ENCODE measurements at places on chromosomes 3 and 15. TPM values are rescaled to one million over a fixed set of nuclear protein-coding genes. Genes with fewer than 3 reads are reported as not detected.

- H3K4me1 ChIP-seq: peaks cover 3% of the 10 kb centered on the region
- DNase-seq: no peak
- H3K36me3 ChIP-seq: no peaks in the 10 kb centered on the region
Observed at GRCh38 chr3:8183627-8184026, 318.0 kb upstream of the LMCD1 start.

DNA sequence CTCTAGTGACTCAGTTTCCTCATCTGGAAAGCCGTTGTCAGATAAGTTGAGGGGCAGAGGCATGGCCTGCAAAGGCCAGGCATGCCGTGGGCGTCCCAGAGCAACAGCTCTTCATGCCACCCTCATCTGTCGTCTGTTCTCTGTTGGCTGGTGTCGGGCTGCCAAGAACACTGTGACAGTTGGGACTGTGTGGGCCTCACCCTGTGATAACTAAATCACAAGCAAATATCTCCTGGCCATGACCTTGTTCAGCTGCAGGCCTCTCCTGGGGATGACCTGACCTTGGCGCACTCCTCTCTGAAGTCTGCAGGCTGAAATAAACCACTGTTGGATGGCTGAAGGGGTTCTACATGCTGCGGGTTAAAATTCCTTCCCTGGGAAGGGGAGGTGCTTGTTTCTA, 145.9 kb downstream of the SHQ1 start:
- no peaks in the 10 kb centered on the region for H3K36me3 ChIP-seq
- no peaks in the 10 kb centered on the region for H3K27me3 ChIP-seq
- H3K27ac ChIP-seq: no peak overlapping the region
- DNase-seq: no peak

DNA sequence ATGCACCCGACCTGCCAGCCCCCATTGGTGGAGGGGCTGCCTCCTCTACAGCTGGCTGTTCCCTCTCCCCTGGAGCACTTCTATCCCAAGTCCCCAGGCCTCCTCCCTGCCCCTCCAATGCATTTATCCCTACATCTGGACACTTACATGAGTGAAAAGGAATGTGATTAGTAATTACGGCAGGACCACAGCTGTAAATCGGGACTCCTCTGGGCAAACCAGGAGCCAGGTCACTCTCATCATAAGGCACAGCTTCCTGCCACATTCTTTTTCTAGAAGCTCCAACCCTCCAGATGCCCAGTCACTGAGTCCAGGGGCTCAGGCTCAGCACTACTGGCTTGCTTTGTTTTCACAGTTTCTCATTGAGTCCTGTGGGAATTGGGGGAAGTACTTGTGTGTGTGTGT, 54.3 kb downstream of the IL20RB start:
- H3K36me3 ChIP-seq: no peaks in the 10 kb centered on the region
- peaks cover 11% of the 10 kb centered on the region for H3K4me1 ChIP-seq
- no peak overlapping the region for H3K27ac ChIP-seq
- H3K4me3 ChIP-seq: no peak overlapping the region
- no peak for DNase-seq

DNA sequence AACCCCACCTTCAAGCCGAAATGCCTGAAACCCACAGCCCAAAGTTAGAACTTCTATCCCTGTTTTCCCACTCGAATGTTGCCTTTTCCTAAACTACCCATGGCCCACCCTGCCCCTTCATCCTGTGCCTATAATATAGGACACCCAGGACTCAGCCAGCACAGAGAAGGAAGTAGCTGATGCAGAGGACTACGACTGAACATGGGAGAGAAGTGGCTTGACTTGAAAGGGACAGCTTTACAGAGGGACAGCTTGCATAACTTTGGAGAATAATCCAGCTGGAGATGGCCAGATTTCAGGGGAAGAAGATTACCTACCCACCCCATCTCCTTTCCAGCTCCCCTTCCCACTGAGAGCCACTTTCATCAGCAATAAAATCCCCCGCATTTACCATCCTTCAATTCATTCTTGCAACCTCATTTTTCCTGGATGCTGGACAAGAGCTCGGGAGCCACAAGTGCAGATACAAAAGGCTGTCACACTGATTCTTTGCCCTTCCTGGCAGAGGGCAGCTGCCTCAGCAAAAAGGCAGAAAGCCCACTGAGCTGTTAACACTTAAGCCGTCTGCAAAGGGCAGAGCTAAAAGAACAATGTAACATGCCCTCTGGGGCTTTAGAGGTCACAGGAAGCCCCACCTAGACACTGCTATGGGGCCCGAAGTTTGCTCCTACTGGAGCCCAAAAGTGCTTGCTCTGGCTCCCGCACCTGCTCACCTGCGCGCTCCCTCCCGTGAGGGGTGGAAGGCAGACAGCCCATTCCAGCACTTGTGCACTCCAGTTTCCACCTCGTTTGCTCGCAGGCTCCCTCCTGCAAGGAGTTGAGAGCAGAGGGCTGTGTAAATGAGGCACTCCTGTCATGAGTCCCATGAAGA, 224.0 kb downstream of the TBC1D5 start:
- peaks cover 4% of the 10 kb centered on the region for H3K36me3 ChIP-seq
- no peak overlapping the region for H3K27ac ChIP-seq
- no peak for DNase-seq
- no peaks in the 10 kb centered on the region for H3K4me1 ChIP-seq

- peak within 1 kb of the TSS; percentile 78 for H3K4me3 ChIP-seq
- peaks cover 61% of the 10 kb centered on the region for H3K4me1 ChIP-seq
- H3K27me3 ChIP-seq: no peaks in the 10 kb centered on the region
- peak; percentile 90 for DNase-seq
Observed at GRCh38 chr3:195907934-195908693, at the start of gene TNK2. Gene TNK2, minus strand, starts transcription at chr3:195908551. Its CDS starts 19,963 bp downstream, at chr3:195888588.

- DNase-seq: peak; percentile 67
- peak within 1 kb of the TSS; percentile 95 for H3K27ac ChIP-seq
- H3K4me3 ChIP-seq: peak within 1 kb of the TSS; percentile 96
Observed at GRCh38 chr15:84748274-84749110, at the start of gene ZNF592. Gene ZNF592, plus strand, starts transcription at chr15:84748592. Its CDS starts 34,084 bp downstream, at chr15:84782676.

- DNase-seq: peak; percentile 36
- H3K36me3 ChIP-seq: no peaks in the 10 kb centered on the region
- no peak overlapping the region for H3K4me3 ChIP-seq
- H3K27ac ChIP-seq: peak overlapping the region; percentile 58
Observed at GRCh38 chr3:141677701-141678100, 60.4 kb upstream of the RNF7 start.

SHF gene
- 0.70 TPM for polyA plus RNA-seq

GRCh38 chr3:66228707-66229106, 7.9 kb downstream of the SLC25A26 start:
- H3K36me3 ChIP-seq: no peaks in the 10 kb centered on the region
- H3K4me3 ChIP-seq: no peak overlapping the region
- H3K27me3 ChIP-seq: no peaks in the 10 kb centered on the region
- DNase-seq: no peak
- H3K4me1 ChIP-seq: peaks cover 7% of the 10 kb centered on the region

DNA sequence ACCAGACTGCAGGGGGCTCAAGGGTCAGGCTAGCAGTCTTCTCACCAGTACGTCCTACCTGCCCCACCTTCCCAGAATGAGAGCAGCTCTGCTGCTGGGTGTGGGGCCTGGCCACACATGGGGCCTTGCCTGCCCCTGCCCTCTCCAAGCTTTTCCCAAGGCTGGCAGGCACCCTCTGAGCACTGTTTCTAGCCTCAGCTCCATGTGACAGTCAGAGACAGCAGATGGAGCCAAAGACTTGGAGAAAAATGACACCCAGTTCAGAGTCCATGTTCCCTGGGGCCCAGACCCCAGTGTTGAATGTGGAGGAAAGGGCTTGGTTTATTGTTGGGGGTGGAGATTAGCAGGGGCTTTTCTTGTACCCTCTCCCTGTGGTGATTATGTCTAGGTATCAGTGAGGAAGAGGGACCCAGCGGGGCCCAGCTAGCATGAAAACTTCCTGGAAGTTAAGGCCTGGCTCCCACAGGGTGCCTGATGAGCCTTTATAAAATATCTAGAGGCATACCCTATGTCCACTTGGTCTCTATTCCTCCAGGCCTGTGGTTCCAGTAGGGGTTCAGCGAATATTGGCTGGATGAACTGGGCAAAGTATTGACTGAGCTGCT, 153.8 kb downstream of the EEFSEC start:
- no peak for DNase-seq
- no peak overlapping the region for H3K4me3 ChIP-seq
- no peak overlapping the region for H3K27ac ChIP-seq
- no peaks in the 10 kb centered on the region for H3K27me3 ChIP-seq
- H3K4me1 ChIP-seq: no peaks in the 10 kb centered on the region

GRCh38 chr3:147008886-147009285, 397.5 kb downstream of the ZIC4 start:
- no peak overlapping the region for H3K27ac ChIP-seq
- no peaks in the 10 kb centered on the region for H3K4me1 ChIP-seq
- H3K36me3 ChIP-seq: no peaks in the 10 kb centered on the region
- DNase-seq: no peak
- H3K4me3 ChIP-seq: no peak overlapping the region

DNA sequence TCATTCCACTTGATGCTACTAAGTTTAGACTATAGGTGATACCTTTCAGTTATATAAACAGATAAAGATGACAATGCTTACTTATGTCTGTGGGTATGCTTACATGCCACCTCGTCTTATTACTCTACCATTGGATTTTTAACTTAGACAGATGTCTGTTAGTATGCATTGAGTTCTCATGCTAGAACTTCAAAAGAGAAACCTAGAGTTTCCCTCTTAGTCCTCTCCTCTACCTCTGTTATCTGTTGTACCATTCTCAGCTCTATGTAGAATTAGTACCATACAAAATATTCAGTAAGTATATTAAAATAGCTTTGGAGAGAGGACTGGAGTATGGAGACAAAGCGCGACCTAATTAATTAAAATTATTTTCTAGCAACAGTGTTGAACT, 111.3 kb downstream of the BBX start:
- no peak for DNase-seq
- H3K4me1 ChIP-seq: peaks cover 31% of the 10 kb centered on the region
- H3K27me3 ChIP-seq: no peaks in the 10 kb centered on the region
- H3K4me3 ChIP-seq: no peak overlapping the region
- no peaks in the 10 kb centered on the region for H3K36me3 ChIP-seq

- DNase-seq: no peak
- H3K4me3 ChIP-seq: no peak overlapping the region
- H3K27me3 ChIP-seq: no peaks in the 10 kb centered on the region
- H3K4me1 ChIP-seq: peaks cover 37% of the 10 kb centered on the region
Observed at GRCh38 chr15:67049351-67050044, 15.9 kb upstream of the SMAD3 start.

- no peak overlapping the region for H3K4me3 ChIP-seq
- peaks cover 11% of the 10 kb centered on the region for H3K36me3 ChIP-seq
- H3K4me1 ChIP-seq: no peaks in the 10 kb centered on the region
- no peak overlapping the region for H3K27ac ChIP-seq
Observed at GRCh38 chr3:66236281-66236680, 15.5 kb downstream of the SLC25A26 start.

- no peaks in the 10 kb centered on the region for H3K27me3 ChIP-seq
- H3K4me1 ChIP-seq: peaks cover 7% of the 10 kb centered on the region
- H3K36me3 ChIP-seq: peaks cover 79% of the 10 kb centered on the region
Observed at GRCh38 chr3:155908086-155908485, 37.6 kb downstream of the GMPS start.

DNA sequence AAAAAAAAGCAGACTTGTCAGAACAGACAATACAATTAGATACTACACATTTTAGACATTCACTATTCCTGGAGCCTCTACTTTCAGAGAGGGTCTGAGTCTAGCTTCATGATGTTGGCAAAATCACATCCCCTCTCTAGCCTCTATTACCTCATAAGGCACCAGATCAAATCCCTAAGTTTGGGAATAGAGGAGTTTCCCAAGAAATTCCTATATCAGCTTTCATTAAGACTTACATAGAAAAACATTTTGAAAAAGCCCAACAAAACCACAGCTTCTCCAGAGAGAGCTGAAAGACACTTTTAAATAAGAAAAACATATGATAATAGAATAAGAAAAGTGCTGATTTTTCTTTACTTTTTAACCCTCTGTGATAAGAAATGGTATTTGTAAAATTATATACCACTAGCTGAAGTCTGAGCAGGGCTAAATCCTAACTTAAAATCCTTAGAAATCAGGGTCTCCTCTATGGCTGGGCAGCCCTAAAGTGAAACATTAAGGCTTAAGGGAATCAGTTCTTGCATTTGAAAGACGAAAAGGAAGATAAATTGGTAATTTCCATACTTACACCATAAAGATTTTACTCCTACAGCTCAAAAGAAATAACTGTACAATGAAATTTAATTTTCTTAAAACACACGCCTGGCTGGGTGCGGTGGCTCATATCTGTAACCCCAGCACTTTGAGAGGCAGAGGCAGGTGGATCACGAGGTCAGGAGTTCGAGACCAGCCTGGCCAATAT, 4.3 kb downstream of the TBC1D2B start:
- no peak overlapping the region for H3K4me3 ChIP-seq
- no peaks in the 10 kb centered on the region for H3K27me3 ChIP-seq
- H3K4me1 ChIP-seq: peaks cover 94% of the 10 kb centered on the region
- H3K36me3 ChIP-seq: no peaks in the 10 kb centered on the region
- H3K27ac ChIP-seq: peak overlapping the region; percentile 73

DNA sequence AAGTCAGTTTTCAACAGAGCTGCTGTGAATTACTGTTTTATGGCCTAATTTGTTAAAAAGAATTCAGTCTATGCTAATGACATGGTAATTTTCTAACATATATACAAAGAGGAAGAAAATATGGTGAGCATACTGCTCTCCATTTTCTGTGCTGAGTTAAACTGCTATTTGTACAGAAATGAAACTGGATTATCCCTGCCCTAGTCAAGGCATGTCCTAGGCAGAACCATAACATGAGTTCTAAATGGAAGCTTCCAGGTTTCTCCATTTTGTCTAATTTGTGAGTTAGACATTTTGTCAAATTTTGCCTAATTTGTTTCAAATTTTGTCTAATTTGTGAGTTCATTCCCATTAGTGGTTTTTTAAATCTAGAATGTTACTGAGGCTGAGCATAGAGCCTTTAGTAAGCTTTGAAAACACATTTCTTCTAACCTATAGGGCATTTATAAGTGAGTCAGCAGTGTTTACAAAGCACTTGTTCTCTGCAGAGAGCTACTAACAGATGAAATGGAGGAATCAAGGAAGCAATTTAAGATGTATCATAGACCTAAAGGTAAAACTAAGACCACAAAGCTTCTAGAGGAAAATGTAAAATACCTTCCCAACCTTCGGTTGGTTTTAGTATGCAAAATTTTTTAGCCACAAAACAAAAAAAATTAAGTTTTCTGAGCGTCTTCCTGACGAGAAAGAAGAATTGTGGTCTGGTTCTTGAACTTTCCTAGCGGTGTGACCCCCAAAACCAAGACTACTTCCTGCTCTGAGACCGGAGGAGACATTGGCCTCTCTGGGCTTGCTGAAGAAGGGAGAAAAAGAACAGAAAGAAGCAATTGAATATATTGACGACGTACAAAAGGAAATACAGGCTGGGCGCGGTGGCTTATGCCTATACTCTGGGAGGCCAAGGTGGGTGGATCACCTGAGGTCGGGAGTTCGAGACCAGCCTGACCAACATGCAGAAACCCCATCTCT, 9.8 kb downstream of the P2RY14 start:
- DNase-seq: no peak
- no peak overlapping the region for H3K4me3 ChIP-seq
- no peaks in the 10 kb centered on the region for H3K27me3 ChIP-seq
- H3K27ac ChIP-seq: no peak overlapping the region
- H3K36me3 ChIP-seq: no peaks in the 10 kb centered on the region

GRCh38 chr15:40280260-40281056, 2.4 kb downstream of the ANKRD63 start:
- H3K36me3 ChIP-seq: no peaks in the 10 kb centered on the region
- H3K4me3 ChIP-seq: no peak overlapping the region
- H3K27me3 ChIP-seq: peaks cover 9% of the 10 kb centered on the region
- H3K27ac ChIP-seq: no peak overlapping the region

SH2D7 gene
- polyA plus RNA-seq: not detected

ITGA11 gene
- polyA plus RNA-seq: under 0.01 TPM

COL6A5 gene
- polyA plus RNA-seq: not detected

Data from CD14-positive monocyte (primary cell).